ENCODE measurements at places on chromosomes 5 and 9.

DNA sequence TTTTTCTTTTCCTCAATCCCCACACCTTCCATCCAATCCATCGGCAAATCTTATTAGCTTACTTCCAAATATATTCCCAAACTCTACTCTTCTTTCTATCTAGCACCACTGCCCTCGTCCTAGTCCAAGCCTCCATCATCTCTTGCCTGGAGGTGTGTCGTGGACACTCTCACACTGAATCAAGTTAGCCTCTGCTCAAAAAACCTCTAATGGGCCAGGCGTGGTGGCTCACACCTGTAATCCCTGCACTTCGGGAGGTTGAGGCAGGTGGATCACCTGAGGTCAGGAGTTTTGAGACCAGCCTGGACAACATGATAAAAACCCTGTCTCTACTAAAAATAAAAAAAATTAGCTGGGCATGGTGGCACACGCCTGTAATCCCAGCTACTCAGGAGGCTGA lies 46.2 kb downstream of the PFDN1 start:
- no peak for DNase-seq

GRCh38 chr9:88339317-88339716 lies 48.9 kb upstream of the SPIN1 start:
- no peak for DNase-seq

GRCh38 chr5:44885903-44886302 lies 77.2 kb downstream of the MRPS30 start:
- DNase-seq = no peak

- DNase-seq = no peak
Observed at GRCh38 chr9:79123415-79123814, 448.4 kb upstream of the TLE4 start.

GRCh38 chr5:17114233-17114632 lies 103.2 kb upstream of the BASP1 start:
- DNase-seq = no peak

DNA sequence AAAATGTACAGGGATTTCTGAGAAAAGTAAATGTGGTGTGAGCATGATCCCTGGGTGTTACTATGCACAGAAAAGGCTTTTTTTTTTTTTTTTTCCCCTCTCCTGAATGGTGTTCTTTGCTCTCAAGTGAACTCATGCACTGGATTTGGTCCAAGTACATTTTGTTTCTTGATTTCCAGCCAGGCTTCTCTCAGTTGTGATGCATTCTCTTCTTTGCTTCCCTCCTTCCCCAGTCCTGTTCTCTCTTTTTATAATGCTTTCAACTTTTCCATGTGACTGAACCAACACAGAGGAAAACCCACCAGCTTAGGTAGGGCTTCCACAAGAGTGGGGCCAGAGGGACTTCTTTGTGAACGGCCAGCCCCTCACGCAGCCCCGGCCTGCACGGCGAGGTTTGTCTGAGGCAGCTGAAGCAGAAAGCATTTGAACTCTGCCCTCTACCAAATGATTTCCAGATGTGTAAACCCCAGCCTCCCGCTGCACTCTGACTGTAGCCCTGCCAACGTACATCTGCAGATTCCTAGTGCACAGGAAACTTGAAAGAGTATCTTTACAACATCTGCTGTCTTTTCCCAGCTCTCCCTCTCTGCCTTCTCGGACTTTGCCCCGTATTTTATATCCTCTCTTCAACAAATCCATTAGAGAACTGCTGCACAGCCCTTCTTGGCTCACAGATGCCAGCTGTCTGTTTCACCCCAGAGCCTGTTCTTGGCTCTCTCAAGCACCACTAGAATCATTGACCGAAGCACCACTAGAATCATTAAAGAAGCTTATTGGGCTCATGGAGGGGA lies 71.8 kb upstream of the CD180 start:
- peak; percentile 67 for DNase-seq

DNA sequence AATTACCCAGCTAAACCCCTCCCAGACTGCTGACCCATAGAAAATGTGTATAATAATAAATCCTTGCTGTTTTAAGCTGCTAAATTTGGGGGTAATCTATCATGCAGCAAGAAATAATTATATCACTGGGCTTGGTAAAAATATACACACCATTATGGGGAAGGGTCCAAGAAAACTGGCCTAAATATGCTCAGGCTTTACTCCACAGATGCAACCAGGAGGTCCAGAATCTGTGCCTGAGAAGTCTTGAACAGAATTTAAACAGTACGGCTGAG lies 102.5 kb upstream of the SLC44A1 start:
- no peak for DNase-seq

DNA sequence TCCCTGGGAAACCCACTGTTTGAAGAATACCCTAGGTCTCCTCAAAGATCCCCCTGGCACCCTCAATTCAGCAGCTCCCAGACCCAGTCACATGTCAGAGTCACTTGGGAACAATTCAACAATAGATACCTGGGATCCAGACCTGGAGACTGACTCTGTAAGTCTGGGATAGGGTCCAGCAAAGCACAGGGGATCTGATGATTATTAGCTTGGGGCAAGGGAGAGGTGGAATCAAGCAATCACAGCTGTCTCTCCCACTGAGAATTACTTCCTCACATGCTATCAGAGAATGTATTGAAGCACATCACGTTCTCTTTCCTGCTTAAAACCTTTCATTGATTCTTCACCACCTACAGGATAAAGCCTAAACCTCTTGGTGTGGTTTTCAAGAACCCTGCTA lies 5.9 kb downstream of the FAM193B start:
- no peak for DNase-seq

- DNase-seq = no peak
Observed at GRCh38 chr5:149878371-149878770, 66.2 kb downstream of the PDE6A start.

GRCh38 chr5:98771382-98772109 lies 1.9 kb upstream of the RGMB start:
- peak; percentile 3 for DNase-seq

DNA sequence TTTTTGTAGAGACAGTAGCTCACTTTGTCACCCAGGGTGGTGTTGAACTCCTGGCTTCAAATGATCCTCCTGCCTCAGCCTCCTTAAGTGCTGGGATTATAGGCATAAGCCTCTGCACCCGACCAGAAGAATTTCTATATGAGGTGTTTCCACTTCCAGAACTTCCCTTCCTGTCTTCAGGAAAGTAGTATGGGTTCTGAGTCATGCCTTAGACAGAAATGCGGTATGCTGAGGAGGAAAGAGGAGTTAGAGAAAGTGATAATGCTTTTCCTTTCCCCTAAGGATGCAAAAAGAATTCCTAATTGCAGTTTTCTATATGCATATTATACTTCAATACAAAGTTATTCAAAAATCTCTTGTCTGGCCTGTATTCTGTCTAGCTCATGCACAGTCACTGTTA lies 16.4 kb upstream of the ADAMTSL1 start:
- no peak for DNase-seq

DNA sequence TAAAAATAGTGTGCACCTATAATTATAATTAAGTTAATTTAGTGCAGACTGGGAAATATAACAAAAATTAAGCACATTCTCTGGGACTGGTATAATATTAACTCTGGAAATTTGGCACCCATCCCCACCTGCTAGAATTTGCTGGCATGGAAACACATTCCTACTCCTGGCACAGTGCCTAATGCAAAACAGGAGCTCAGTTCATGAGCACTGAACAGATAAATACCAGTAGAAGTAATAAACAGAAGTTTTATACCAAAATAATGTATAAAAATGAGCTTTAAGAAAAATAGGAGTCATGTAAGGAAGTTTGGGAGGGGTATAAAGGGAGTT lies 23.7 kb upstream of the NPR3 start:
- DNase-seq = no peak

DNA sequence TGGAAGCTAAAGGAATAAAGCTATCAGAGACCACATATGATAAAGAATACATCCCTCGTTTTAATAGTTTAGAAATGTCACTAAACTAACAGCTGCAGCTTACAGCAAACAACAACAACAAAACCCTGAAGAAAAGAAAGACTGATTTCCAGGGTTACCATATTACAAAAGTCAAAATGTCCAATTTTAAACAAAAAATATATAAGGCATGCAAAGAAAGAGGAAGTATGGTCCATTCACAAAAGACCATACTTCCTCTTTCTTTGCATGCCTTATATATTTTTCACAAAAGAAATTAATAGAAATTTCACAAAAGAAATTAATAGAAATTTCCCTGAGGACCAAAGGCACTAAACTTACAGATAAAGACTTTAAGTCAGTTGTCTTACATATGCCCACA lies 354.2 kb downstream of the ARL15 start:
- no peak for DNase-seq

DNA sequence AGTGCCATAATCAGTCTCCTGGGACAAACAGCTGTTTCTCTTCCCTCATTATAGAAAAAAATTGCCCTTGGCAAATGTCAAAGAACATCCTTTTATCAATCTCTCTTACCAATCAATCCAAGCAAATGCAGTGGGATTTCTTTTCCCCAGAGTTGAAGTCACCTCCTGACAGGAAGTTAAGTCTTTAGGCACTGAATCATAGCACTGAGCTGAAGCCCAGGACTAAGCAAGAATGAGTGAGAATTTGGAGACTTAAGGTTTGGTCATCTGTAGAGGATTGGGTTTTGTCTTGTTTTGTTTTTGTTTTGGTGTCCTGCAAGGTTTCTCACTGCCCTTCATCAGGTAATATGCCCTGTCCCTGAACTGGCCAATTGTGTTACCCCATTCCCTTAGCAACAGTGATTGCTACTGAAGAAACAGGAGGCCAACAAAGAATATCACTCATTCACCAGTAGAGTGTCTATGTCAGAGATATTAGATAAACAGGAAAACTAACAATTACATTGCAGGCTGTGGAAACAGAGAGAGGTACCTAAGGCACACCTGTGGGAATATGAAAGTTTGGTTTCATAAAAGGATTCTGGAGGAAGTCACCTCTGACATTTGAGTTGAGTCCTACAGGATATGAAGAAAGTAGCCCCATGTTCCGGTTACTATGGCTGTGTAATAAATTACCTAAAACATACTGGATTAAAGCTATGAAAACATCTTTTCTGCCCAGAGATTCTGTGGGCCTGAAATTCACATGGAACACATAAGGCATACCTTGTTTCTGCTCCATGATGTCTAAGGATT lies 4.5 kb upstream of the FXN start:
- no peak for DNase-seq

DNA sequence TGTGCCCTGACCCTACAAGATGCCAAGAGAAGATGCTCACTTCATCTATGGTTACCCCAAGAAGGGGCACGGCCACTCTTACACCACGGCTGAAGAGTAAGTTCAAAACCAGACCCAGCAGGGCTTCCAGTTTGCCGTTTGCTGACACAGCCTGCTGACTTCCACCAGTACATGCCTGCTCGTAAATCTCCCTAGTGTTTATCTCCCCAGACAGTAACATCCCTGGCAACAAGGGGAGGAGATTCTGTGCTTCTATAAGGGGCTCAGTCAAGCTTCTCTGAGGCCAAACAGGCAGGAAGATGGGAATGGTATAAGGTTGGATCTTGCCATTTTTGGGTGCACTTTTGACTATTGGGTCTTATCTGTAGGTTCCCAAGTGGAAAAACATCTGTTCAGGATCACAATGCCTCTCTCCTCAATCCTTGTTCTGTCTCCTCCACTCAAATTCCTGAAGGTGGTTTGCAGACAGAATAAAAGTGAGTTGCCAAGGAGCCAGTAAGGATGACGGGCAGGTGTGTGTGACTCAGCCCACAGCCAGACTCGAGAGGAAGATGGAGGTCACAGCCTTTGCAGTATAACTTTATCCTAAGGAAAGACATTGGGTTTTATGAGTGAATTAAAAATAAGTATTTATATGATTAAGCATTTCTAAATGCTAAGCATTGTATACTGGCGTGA lies 1.9 kb downstream of the MLANA start:
- no peak for DNase-seq

DNA sequence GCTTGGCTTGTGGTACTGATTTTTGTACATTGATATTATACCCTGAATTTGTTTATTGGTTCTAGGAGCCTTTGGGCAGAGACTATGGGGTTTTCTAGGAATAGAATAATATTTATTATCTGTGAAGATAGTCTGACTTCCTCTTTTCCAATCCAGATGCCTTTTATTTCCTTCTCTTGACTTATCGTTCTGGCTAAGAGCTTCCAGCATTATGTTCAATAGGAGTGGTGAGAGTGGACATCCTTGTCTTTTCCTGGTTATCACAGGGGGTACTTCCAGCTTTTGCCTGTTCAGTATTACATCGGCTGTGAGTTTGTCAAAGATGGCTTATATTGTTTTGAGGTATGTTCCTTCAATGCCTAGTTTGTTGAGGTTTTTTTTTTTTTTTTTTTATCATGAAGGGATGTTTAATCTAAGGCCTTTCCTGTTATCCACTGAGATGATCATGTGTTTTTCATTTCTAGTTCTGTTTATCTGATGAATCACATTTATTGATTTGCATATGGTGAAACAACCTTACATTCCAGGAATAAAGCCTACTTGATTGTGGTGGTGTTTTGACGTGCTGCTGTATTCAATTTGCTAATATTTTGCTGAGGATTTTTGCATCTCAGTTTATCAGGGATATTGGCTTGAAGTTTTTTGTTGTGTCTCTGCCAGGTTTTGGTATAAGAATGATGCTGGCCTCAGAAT lies 77.5 kb downstream of the CERT1 start:
- DNase-seq = no peak

- DNase-seq = no peak
Observed at GRCh38 chr5:139880416-139881142, 85.0 kb downstream of the PSD2 start.

GRCh38 chr5:74499256-74500050 lies 141.1 kb downstream of the ENC1 start:
- no peak for DNase-seq

DNA sequence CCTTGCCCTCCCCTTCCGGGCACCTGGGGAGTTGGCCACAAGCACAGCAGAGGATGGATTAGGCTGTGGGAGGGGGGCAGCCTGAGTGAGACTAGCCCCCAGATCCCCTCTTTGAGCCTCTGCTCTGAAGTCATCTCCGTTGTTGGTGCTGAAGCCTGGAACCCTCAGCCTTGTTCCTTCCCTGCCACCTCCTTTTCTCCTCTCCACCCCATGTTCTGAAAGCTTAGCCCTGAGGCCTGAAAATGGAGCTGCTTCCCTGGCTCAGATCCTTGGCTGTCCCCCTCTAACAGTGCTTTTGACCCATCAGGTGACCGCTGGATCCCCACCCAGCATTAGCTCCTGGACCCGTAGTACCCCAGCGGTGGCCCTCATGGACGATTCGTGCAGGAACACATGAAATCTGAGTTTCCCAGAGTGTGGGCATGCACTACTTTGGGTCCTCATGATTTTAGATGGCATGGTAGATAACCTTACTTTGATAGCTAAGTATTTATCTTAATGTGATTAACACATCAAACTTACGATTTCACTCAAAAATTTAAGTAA lies 21.6 kb upstream of the ANGPTL2 start:
- DNase-seq = no peak

DNA sequence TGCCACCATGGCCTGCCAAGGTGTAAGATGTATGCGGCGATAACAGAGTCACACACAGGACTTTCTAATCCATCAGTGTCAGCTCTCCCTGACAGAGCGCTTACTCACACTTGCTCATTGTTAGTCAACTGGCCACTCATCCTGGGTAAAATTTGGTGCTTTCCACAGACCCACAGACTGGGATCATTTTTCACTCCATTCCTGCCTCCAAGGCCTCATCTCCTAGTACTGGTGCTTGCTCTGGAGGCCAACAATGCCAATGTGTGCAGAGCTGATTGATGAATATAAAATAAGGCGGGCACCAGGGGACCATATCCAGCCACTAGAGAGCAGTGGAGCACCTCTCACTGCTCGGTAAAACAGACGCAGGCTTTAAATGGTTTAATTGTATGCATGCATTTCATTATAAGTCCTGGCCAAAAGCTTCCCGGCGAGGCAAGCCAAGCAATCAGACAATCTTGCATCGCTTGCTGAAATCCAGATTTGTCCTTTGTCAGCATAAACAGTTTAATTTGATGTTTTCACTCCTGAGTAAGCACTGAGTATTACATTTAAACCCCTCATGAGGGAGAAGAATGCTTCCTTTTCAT lies 22.3 kb downstream of the PSMB7 start:
- peak; percentile 38 for DNase-seq

- DNase-seq = no peak
Observed at GRCh38 chr5:178289438-178289837, 56.8 kb upstream of the PHYKPL start.
